NCI-H187 (cell line): ENCODE measurements at places on chromosomes 3 and 15.
A peak's percentile ranks its signal among the peaks of the same experiment; 100 is the strongest.

- DNase-seq, result peak; percentile 22
Observed at GRCh38 chr3:72255791-72256559, 471.0 kb upstream of the PROK2 start.

DNA sequence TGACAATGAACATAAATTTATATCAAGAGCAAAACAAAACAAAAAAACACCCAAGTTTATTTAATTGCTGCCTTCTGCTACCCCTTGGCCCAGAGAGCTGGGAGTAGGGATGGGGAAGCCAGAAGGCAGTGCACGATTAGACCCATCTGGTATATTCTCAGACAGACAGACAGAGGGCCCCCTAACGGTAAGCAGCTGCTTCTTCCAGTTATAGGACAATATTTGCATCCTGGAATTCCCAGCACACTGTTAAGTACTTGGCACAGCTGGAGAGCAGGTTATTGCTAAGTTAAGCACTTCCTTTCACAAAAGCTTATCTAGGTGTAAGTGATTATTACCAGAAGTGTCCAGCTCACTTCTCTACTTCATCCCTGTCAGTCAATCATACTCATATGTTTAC lies 39.3 kb downstream of the C2CD4B start:
- peak; percentile 14 for DNase-seq

- DNase-seq, result no peak
Observed at GRCh38 chr15:83320844-83321243, 36.4 kb upstream of the BNC1 start.

DNA sequence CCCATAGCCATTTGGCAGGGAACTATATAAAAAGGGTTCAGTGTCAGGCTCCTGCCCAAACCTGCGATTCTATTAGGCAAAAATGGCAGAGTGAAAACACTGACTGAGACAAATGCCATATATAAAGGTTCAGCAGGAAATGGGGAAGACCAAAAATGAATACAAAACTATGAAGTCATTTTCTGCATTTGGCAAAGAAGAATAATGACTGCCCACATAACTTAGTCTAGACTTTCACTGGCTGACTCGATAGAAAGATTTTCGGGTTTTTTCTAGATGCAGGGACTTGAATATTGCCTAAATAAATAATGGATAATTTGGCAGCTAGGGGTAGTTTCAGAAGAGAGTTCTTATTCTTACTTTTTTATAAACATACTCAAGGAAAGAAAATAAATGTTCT lies 178.0 kb downstream of the TPRG1 start:
- DNase-seq, result no peak

- no peak for DNase-seq
Observed at GRCh38 chr3:157573780-157574378, 70.7 kb upstream of the VEPH1 start.

- DNase-seq, result no peak
Observed at GRCh38 chr15:31367021-31367729, 40.5 kb downstream of the KLF13 start.

GRCh38 chr15:66894986-66895780 lies 170.2 kb upstream of the SMAD3 start:
- no peak for DNase-seq

DNA sequence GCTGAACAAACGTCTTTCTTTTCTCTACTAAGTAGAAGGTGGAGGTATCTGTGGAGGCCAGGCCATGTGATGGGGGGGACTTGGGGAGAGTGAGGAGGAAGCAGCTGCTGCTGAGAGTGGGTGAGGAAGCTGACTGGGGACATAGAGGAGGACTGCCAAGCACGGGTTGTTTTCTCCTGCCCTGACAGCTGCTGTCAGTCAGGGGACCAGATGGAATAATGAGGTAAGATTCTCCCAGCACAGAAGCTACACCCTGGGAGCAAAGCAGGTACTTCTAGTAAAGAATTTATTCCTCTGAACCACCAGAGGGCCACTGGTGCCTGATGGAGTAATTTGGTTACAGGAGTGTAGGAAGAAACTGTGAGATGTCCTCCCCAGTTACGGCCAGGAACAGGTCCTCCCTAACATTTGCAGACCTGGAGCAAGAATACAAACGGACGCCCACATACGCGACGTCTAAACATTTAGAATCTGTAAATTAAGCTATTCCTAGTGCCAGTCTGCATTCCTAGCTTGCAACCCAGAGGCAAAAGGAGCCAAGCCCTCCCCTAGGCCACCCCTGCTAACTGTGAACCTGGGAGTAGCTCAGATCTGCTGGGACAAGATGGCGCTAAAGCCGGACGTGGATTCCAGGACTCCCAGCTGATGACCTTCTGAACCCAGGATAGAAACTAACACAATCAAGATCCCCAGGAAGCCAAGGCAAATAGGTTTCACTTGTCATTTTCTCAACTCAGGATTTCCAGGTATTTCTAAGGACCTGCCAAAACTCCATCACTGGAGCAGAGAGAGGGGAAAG lies 14.8 kb downstream of the CRYGS start:
- no peak for DNase-seq

DNA sequence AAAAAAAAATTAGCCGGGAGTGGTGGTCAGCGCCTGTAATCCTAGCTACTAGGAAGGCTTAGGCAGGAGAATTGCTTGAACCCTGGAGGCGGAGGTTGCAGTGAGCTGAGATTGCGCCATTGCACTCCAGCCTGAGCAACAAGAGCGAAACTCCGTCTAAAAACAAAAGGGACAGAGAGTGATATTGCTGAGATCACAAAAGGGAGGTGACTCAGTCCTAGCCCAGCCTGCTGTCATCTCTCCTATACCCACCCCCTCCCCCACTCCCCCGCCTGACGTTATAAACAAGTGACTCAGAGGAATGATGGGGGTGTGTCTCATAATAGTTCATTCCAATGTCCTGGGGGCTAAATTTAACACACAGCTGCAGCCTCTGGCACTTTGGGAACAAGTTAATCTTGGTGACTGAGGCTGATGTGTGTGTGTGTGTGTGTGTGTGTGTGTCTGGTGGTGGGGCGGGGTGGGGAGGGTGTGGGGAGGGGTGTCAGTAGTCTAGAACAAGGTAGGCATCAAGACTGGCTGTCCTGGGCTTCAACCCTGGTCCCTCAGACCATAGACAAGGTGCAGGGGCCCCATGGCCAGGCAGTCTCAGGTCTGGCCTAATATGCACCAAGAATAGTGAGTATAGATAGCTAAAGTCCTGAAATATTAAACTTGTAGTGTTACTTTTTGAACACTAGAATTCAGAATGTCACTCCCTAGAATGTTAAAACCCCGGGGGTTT lies 1.3 kb upstream of the KLHL40 start:
- DNase-seq, result no peak

DNA sequence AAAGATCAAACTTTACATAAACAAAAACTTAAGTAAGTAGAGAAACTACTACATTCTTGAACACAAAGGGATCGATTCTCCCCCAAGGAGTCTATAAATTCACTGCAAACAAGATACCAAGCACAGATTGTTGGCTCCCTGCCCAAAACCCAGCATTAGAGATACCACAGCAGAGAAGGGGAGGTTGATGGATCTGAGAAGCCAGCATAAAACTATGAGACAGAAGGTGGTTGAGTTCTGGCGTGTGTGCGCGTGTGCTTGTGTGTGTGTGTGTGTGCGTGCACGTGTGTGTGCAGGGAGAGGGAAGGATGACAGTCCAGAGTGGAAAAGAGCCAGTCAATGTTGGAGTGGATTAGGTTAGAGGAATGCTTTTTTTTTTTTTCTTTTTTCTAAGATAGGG lies 143.2 kb upstream of the PRR20G start:
- DNase-seq, result no peak

DNA sequence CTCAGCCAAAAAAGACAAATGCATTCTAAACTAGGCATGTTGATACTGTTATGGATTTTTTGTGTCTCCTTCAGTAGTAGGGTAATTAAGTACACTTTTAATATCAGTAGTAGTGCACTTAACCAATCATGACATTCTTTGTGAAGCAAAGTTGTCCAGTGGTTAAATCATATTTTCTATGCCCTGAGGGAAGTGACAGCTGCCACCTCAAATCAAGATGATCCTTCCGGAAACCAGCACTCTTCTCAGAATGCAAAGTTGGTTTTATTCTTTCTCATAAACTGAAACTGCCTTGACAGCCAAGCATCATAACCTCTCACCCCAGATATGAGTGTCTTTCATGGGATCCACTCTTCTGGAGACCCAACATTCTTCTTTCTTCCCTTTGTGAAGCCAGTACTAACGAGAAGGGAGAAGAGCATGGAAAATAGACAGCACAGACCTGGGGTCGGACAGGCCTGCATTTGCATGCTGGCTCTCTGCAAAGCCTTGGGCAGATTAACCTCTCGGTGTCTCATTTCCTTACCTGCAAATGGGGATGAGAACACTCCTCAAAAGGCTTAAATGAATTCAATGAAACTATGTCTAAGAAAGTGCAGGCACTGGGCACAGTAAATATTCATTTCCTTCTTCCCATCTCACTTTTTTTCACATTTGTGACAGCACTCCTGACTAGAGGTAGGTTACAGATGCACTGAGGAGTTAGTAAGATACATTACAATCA lies 13.2 kb downstream of the AAGAB start:
- DNase-seq, result no peak

DNA sequence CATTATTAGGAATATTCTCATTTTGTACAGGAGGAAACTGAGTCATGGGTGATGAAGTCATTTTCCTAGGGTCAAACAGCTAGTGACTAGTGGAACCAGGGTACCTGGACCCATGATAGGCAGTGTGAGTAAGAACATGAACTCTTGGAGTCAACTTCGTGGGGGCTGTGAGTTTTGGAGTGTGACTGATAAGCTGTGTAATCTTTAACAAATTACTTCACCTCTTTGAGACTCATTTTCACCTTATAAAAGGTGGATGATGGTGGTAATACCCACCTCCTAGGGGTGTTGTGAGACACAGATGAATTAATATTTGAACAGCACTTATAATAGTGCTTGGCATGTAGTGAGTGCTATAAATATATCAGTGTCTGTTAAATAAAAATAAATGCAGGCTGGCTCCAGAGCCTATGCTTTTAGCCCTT lies 9.1 kb downstream of the SEMA6D start:
- no peak for DNase-seq
